ENCODE measurements at places on chromosomes 4 and X. TPM values are rescaled to one million over a fixed set of nuclear protein-coding genes. Genes with fewer than 3 reads are reported as not detected.

GRCh38 chr4:28675582-28675981 lies 1814.9 kb downstream of the STIM2 start:
- DNase-seq: no peak

C1QTNF7 gene
- not detected for total RNA-seq

DNA sequence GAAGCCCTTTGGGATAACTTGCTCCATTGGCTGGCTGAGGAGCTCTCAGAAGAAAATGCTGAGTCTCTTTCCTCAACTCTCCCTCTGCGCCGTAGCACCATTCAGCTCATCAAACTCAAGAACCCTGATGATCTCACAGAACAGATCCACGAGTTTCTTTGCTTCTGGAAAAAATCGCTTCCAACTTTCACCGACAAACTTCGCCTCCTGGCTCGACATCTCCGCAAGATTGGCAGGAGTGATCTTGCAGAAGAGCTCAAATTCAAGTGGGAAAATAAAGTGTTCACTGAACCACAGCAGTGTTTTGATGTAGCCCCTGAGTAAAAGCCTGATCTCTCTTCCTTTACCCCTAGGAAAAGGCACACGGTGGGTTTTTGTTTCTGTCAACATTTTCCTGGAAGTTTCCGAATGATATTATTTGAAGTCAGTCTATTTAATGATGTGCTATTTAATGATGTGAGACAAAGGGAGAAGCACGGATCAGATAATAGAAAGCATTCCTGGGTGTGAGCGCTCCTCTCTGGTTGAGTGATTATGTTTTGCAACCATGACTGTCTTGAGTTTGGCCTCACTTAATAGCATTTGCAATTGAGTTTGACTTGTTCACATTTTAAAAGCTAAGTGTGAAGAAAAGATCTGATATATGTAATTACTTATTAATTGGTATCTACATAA lies 62.2 kb downstream of the DTHD1 start:
- DNase-seq: no peak

SLC9B1 gene
- not detected for total RNA-seq

Data from Calu3 (cell line).